CD4-positive, alpha-beta T cell treated with Interleukin-6 at 100 ng/mL for 8 hours (primary cell): ENCODE measurements at places on chromosomes 12 and 14.

DNA sequence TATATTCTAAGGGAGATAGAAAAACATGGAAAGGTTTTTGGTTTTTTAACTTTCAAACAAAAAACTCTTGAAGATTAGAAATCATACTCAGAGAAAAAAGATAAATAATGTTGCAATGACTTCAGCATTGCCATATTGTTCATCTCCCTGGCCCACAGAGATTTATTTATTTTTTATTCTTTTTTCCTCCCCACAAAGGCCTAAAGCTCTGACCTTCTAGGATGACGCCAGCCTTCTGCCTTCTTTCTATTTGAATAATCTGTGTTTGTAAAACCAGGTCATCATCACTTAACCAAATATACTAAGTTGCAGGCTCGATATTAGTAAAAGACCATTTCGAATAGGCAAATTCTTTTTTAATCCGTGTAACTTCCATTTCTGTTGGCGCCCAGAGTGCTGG is 4.4 kb upstream of the DCP1B start:
- DNase-seq: no peak

DNA sequence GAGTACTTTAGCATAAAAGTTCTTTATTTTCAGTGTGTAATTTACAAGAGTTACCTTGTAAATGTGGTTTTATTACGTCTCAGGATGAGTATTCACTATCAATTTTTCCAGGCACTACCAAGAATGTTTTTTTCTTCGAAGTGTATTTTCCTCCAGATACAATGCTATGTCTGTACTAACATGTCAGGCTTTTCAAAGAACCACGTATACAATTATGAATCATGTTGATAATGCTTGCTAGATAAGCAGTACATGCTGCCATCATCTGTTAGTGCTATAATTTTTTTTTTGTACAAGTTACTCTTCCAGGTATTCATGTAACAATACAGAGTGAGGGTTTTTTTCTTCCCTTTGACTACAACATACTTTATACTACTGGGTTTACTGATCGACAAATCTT is 5.6 kb upstream of the KANSL2 start:
- no peak for DNase-seq

DNA sequence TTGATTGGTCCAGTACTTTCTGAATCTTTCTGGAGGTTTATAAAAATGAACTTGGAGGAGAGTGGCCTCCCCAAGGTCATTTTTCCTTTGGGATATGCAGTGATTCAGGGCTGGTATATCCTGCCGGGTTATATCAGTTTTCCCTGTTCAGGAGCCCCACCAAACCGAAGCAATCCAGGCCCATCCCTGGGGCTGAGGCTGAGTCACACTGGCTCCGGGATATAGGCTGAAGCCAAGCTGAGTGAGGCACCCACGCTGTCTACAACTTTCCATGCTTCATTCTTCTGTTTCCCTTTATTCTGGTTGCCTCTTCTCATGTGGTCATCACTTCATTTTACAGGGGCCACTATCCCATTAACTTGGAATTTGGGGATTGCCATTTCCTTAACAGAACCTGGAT is 3.4 kb downstream of the SSPN start:
- DNase-seq: no peak

GRCh38 chr14:101933209-101933608 is 31.2 kb upstream of the DYNC1H1 start:
- no peak for DNase-seq

- no peak for DNase-seq
Measured at GRCh38 chr14:50116966-50117365, 594 bp upstream of the VCPKMT start.

DNA sequence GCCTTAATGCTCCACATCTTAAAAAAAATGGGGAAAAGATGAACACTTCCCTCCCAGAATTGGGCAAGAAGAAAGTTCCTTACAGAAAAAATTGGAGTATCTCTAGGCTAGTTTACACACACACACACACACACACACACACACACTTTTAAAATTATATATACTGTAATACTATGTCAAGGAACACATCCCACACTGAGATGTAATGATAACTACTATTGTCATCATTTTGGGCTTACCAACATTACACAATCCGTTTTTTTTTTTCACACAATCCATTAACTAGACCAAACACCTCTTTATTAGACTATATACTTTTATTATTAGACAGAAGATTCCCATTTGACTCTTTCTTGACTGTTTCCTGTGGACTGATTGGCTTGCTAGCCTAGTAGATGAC is 2.5 kb downstream of the LTBR start:
- DNase-seq: no peak

DNA sequence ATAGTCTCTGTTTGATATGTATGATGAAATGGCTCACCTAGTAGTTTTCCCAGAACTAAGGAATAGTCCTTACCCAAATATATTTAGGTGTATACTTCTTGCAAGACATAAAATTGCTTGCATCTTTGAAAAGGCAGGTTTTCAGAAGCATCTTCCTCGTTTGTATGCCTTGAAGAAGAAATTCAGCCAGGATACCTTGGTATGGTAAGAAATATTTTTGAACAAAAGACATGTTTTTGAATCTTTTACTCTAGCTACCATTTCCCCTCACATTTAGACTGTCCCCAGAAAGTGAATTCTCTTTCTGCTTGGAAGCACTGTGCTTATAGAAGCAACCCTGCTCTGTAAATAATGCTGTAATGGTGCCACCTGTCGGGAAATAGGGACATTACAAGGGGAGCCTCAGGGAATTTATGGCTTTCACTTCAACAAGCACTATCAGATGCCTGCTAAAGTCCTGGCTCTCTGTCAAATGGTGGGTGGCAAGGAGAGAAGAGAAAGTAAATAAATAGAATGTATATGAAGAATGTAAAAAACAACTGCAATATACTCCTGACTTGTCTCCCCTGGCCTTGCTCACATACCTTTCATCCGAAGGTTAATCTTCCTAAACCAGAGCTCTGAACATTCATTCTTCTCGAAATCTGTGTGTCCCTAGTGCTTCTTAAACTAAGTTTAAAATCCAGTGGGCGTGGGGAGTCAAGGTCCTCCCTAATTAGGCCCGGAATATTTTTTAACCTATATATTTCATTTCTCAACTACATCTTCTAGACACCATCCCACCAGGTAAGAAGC is 6.1 kb downstream of the CCDC184 start:
- DNase-seq: peak; percentile 72

DNA sequence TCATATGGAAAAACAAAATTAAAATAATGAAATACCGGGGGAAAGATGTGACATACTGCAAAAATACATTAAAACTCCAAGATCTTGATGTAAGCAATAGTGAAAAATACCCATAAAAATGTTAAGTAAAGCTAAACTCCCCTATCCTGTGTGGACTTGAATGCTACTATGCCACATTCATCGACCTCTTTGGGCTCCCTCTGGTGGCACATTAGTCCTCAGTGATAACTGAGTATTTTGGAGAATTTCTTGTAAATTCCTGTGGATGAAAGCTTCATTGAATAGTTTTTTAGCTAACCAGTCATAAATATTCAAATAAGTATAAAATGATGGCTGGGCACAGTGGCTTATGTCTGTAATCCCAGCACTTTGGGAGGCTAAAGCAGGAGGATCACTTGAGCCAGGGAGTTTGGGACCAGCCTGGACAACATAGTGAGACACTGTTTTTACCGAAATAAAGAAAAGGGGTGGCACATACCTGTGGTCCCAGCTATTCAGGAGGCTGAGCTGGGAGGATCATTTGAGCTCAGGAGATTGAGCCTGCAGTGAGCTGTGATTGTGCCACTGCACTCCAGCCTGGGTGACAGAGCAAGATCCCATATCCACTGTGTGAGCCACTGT is 42.4 kb upstream of the SGPP1 start:
- DNase-seq: peak; percentile 53

DNA sequence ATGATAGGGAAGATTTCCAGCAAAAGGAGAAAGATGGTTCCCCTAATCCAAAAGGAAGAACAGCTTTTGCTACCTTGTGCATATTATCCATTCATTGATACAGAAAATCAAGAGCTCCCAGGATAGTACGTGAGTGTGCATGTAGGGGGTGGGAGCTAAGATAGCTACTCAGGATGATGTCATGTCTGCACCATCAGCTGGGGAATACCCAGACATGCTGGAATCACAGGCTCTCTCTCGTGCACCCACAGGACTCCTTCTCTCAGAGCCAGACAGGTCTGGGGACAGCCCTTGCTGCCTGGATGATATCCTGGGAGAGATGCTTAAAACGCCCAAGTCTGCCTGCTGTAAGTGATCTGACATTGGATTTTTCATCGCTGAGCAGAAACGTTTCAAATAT is 38.9 kb downstream of the FOXN3 start:
- no peak for DNase-seq

- no peak for DNase-seq
Measured at GRCh38 chr12:121693155-121693687, 19.3 kb upstream of the TMEM120B start.

- no peak for DNase-seq
Measured at GRCh38 chr14:50805396-50805795, 25.6 kb downstream of the NIN start.
